ENCODE measurements at places on chromosomes 1 and 21.
A peak's percentile ranks its signal among the peaks of the same experiment; 100 is the strongest.

GRCh38 chr21:31282095-31282709 lies 61.9 kb downstream of the TIAM1 start:
- DNase-seq: peak; percentile 68

DNA sequence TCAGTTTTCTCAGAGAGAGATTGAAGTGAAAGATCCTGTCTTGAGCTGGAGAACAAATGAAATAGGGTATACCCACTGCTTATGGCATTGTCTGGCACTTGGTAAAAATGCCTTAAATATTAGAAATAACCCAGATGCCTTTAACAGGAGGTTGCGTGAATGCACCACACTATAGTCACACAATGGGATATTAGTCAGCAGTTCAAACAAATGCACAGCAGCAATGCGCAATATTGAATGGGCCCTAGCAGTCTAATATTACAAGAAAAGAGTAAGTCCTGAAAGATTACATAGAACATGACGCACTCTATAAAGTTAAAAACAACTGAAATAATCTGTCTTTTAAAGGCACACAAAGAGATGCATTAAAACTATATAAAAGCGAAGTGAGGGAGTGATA lies 161.1 kb downstream of the EDEM3 start:
- no peak for DNase-seq

GRCh38 chr1:159228554-159228953 lies 23.9 kb downstream of the ACKR1 start:
- DNase-seq: no peak

GRCh38 chr1:154440036-154440804 lies 35.1 kb downstream of the IL6R start:
- no peak for DNase-seq

DNA sequence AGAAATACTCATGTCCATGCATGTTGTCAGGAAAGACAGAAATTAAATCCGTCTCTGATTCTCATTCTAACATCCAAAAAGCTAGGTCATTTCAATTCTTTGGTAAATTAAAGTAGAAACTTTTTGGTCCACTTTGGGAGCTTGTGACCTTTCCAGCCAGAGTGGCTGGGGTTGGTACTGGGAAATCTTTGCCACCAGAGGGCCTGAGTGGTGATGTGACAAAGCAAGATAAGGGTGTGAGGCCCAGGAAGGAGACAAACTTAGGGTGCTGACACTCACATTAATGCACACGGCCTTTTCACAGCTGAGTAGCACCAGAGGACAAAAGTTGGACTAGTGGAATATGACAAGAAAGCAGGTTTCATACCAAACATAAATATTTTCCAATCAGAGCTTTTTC lies 144.3 kb downstream of the DNM3 start:
- DNase-seq: peak; percentile 31

DNA sequence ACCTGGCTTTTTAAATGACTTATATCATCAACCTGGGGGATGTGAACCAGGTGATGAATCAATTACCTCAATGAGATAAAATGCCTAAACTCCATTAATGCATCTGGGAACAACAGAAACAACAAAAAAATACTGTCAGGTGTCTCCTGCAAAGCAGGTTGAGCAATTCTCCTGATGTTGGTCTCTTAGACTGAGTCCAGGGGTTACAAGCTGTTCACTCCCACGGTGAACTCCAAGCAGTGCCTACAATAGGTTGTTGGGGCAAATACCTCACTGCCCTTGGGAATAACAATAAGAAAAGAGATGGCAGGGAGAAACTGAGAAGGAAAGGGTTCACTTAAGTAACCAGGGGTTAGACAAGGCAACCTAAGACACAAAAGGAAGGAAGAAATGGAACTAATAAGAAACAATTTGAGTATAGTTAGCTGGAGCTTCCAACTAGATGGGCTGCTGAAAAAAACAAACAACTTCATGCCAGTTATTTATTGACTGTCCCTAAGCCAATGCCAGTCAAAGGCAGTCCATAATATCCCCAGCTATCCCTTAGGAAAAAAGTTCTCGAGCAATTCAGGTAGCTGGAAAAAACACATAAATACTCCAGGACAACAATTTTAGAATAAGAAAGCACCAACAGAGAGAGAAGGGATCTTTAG lies 97.6 kb upstream of the MAGI3 start:
- no peak for DNase-seq

GRCh38 chr1:55695151-55695550 lies 480.0 kb upstream of the USP24 start:
- no peak for DNase-seq

DNA sequence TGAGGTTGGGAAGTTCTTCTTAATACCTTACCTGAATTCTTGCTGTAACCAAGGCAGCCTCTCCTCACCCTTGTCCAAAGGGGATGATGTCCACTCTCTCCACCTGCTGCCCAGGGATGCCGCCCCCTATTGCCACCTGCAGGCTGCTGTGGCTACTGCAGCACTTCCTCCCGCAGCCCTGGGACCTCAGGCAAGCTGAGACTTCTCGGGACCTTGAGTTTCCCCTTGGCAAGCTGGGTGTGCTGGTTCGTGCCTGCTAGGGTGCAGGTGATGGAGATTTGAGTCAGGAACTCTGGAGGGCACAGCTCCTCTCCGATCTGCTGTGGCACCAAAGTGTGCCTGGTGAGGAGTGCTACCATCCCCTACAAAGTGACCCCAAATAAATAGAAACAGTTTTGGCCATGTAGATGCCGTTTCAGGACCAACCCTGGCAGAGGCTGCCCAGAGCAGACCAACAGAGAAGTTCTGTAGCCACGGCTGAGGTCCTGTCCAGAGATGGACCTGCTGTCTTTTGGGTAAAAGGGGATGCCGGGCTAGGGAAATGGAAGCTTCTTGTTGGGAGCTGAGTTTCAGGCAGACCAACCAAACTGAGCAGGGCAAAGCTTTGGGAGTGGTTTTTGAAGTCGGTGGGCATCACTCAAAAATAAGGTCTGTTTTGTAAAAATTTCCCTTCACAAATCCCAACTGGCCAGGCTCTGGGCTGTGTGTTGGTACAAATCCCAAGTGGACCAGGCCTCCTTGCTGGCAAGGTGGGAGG lies 31.7 kb downstream of the RUNX3 start:
- DNase-seq: peak; percentile 42

DNA sequence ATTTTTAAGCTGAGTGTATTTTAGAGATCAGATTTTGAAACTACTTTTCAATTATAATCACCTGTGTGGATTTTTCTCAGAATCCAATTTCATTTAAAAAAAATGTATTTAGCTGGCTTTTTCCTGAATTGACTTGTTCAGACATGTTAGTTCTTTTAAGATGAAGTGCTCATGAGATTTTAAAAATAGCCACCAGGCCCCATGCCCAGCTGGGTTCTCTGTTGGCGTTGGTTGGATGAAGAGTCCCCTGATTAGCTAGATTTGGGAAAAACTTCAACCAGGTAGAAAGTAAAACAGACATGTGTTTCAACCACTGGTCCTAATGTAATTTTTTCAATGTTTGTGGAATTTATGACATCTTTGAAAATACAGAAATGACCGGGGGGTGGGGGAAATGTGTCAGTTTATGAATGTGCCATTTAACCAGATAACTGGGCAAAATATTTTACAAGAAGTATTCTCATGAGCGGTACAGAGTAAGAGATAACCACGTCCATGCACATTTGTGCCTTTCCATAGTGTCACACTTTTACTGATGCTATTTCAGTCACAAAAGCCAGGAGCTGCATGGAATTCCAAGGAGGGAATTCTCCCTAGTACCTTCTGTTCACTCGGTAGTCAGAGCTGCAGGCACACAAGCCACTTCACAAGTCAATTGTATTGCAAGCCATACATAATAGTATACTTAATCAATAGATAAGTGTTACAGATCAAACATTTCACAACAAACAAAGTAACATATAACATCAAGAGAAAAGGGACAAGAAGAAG lies 51.1 kb downstream of the KCNK1 start:
- DNase-seq: no peak

DNA sequence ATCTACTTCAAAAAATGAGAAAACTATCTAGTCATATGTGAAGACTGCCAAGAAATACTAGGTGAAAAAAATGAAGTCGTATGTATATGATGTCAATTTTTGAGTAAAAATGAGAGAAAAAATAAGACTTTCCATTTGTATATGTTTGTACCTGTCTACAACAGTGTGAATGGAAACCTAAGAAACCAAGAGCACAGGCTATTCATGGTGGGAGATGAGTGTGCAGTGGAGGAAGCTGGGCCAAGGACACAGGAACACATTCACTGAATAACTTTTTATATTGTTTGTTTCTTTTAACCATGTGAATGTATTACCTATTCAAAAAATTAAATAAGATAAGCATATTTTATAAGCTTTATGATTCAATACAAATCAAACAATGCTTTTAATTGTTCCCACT lies 67.0 kb downstream of the ERO1B start:
- no peak for DNase-seq

- no peak for DNase-seq
These were observed 104.0 kb downstream of the CDC7 start for GRCh38 chr1:91604632-91605031.

GRCh38 chr1:229950020-229950419 lies 117.0 kb upstream of the GALNT2 start:
- no peak for DNase-seq

DNA sequence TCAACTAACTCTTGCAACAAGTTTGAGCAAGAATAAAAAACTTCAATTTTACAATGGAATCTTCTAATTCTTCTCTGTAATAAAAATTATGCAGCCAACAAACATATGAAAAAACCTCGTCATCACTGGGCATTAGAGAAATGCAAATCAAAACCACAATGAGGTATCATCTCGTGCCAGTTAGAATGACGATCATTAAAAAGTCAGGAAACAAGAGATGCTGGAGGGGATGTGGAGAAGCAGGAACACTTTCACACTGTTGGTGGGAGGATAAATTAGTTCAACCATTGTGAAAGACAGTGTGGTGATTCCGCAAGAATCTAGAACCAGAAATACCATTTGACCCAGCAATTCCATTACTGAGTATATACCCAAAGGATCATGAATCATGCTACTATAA lies 327.5 kb upstream of the LYPLAL1 start:
- no peak for DNase-seq

DNA sequence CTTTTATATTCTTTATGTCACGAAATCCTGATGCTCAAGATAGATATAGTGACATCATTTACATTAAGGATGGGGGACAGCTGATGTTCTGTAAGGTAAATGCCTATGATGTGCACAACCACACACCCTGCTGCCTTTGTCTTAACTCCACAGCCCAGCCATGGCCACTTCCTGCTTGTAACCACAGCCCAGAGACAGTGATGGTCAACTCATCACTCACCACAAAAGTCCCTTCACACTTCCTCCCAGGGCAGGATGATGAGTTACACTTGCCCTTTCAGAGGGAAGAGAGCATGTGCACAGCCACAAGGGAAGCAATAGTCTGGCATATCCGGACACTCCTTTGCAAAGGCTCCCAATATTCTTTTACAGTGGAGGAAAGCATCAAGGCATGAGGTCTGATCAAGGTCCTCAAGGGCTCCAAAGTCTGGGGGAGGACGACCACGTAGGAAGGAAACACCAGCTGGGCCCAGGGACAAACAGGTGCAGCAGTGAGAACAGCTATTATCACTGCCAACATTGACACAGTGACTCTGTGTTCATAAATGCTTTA lies 53.8 kb downstream of the PLPP3 start:
- no peak for DNase-seq

- DNase-seq: peak; percentile 67
These were observed 8.0 kb downstream of the RRP1B start for GRCh38 chr21:43667191-43667904.

DNA sequence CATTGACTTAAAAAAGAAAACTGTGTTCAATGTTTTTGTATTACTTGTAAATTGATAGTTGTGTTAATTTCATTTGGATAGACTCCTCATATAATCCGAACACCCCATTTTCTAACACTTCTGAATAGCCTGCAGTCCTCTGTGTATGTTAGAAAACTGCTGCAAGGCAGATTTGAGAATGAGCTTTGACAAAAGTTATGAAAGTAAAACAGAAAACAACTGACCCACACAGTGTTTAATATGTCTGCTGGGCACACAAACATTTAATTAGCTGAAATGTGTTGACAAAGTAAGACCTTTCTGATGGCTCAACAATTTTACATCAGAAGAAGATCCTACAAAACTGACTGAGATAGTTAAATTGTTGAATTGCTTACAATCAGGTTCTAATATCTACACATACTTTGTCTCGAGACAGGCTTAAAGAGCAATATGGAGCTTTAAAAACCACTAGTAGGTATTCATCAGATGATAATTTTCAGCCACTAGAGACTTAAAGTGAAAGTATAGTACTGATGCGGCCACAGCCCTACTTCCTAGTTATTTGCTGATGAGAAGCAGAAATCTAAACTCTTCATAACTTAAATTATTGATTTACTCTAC lies 40.0 kb upstream of the PRMT6 start:
- DNase-seq: peak; percentile 22

- DNase-seq: no peak
These were observed 65.7 kb downstream of the MAP3K21 start for GRCh38 chr1:233393084-233393840.

DNA sequence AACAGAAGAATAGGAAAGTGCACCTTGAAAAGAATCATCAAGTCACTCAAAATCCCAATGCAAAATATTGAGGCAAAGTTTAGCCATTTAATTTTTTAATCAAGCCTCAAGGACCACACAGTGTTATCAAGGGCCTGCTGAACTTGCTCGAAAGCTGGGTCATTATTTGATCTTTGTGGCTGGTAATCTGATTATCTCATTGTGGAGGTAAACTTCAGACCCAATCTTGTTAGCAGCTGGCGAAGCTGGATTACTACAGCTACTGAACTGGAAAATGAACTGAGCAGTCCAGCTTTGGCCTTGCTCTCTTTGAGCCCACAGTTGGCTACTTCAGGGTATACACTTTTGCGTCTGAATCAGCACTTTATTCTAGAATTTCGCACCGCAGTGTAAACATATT lies 94.4 kb downstream of the BARHL2 start:
- DNase-seq: no peak

All from H4 (cell line).